ENCODE measurements at places on chromosomes 11 and 22.

DNA sequence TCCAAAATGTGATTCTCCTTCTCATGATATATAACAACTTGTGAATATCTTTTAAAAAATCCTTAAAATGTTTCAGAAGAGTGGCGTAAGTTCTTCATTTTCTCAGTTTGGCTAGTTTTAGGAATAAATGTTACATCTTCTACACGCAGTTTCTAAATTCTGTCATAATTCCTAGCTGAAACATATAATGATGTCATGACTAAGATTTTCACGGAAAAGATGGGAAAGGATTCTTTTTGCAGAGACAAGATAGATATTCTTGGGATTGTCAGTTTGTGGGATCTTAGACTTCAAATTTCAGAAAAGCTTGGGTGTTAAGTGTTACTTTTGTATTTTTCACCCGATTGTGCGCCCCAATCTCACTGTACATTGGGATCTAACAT lies 1.7 kb downstream of the EED start:
- no peak for DNase-seq

DNA sequence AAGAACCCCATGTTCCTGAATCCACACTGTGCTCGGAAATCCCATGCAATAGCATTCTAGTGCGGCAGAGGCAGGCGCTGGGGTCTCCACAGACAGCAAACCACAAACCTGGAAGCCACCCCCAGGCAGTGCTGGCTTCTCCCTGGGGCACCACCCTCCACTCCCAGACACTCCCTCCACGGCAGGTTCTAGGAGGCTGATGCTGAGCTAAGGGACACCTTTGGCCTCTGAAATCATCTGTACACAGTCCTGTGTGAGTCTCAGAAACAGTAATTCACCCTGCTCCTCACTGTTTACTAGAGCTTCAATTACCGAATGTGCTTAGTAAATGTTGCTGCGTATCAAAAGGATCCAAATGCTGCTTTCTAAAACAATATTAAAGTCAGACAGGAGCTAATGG lies 129.3 kb downstream of the EFCAB6 start:
- DNase-seq: no peak

DNA sequence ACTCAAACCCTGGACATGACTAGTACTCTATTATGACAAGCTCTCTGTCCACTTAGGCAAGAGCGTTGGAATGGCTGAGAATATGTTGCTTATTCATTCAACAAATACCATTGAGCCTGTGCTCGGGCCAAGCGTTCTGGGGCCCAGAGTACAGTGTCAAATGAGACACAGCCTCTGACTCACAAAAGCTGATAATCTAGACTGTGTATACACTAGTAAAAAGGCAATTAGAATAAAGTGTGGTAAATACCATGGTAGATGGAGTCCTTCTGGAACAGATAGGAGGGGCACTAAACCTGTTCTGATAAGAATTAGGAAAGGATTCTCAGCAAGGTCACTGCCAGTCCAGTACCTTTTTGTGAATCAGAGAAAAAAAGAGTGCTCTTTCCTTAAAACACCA lies 24.7 kb downstream of the KCNE3 start:
- no peak for DNase-seq

GRCh38 chr11:10387206-10388083 lies 67.6 kb upstream of the AMPD3 start:
- DNase-seq: peak; percentile 56

GRCh38 chr11:41286751-41287150 lies 172.7 kb downstream of the LRRC4C start:
- DNase-seq: no peak

GRCh38 chr22:47000256-47000655 lies 237.8 kb downstream of the TBC1D22A start:
- no peak for DNase-seq

- DNase-seq: no peak
Measured at GRCh38 chr11:5234381-5234834, at the start of gene HBD. TSS of gene HBD (minus strand) at chr11:5234483. CDS start at chr11:5234433, 50 bp downstream.

DNA sequence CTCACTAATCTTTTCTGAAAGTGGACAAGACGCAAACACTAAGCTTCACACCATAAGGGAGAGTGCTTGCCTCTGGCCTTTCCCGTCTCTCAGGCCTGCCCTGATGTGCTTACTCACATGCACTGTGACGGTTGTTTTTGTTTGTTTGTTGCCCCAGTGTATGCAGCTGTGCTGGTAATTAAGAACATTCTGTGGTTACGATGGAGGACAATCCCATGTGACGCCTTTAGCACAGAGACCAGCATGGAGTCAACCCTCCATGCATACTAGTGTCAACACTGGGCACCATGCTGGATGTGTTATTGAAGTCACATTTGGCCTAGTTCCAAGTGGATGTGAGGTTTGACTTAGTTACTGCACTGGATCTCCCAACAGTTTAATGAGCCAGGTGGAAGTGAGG lies 27.8 kb upstream of the CDON start:
- no peak for DNase-seq

DNA sequence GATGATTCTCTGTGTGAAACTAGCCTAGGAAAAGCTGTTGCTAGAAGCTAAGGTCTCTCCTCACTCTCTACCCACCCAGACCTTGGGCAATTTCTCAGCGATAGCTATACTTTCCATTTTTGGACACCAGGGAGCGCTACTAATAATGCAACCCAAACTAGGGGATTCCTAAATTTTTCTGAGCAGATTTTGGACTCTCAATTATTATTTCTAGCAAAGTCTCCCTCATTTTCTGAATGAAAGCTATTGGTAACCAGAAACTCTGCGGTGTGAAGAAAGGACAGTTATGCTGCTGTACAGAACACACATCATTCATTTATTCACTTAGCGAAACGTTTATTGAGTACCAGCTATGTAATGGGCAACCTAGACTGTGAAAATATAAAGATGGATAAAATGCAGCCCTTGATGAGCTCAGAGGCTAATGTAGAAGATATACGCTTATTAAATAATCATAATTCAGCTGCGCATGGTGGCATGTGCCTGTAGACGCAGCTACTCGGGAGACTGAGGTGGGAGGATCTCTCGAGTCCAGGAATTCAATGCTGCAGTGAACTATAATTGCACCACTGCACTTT lies 6.1 kb upstream of the STIM1 start:
- DNase-seq: no peak

GRCh38 chr22:22954656-22955055 lies 67.0 kb downstream of the IGLL5 start:
- DNase-seq: peak; percentile 7

Data from thyroid gland (tissue), 4 donors.